Hematopoietic multipotent progenitor cell treated with erythropoietin and hydrocortisone succinate and interleukin-3 and kit ligand, for 4 days (in vitro differentiated cells): ENCODE measurements at places on chromosomes 12 and 14.

DNA sequence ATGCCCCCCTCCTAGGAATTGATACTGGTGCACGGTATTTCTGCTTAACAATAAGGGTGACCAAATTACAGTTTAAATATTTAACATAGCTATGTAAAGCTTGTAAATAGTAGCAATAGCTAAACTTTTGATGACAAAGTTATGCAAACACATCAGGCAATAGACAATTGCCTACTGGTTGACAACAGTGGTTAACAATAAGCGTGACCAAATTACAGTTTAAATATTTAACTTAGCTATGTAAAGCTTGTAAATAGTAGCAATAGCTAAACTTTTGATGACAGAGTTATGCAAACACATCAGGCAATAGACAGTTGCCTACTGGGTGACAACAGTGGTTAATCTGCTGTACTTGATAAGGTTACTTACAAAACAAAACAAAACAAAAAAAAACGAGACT lies 886.5 kb upstream of the FLRT2 start:
- no peak for DNase-seq

- no peak for DNase-seq
Observed at GRCh38 chr12:111276146-111276545, 92.7 kb downstream of the PHETA1 start.

DNA sequence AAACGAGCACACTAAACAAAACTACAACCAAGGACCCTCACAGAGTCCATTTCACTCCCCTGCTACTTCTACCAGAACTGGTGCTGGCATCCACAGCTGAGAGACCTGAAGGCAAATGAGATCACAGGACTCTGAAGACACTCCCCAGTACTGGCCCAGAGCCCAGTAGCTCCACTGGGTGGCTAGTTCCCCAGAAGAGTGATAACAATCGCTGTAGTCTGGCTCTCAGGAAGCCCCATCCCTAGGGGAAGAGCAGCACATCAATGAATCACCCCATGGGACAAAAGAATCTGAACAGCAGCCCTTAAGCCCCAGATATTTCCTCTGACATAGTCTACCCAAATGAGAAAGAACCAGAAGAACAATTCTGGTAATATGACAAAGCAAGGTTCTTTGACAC lies 190.7 kb upstream of the BMP4 start:
- no peak for DNase-seq

DNA sequence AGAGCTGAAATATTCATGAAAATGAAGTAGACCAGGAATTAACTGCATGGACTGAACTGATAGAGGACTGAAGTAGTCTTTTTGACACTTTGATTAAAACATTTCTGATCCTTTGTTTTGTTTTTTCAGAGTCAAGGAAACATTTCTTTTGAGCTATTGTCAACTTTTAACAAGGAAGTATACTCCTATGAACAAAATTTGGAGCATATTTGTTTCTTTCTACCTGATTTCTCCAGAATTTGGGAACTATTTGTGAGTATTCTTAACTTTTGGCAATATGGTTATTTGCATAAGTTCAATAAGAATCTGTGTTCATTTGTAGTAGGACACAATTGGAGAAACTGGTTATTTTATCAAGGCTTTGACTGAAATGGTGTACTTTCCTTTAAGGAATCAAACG lies 71.3 kb upstream of the HECTD1 start:
- no peak for DNase-seq

GRCh38 chr12:99455350-99456035 lies 192.1 kb upstream of the GARIN6 start:
- DNase-seq = no peak

DNA sequence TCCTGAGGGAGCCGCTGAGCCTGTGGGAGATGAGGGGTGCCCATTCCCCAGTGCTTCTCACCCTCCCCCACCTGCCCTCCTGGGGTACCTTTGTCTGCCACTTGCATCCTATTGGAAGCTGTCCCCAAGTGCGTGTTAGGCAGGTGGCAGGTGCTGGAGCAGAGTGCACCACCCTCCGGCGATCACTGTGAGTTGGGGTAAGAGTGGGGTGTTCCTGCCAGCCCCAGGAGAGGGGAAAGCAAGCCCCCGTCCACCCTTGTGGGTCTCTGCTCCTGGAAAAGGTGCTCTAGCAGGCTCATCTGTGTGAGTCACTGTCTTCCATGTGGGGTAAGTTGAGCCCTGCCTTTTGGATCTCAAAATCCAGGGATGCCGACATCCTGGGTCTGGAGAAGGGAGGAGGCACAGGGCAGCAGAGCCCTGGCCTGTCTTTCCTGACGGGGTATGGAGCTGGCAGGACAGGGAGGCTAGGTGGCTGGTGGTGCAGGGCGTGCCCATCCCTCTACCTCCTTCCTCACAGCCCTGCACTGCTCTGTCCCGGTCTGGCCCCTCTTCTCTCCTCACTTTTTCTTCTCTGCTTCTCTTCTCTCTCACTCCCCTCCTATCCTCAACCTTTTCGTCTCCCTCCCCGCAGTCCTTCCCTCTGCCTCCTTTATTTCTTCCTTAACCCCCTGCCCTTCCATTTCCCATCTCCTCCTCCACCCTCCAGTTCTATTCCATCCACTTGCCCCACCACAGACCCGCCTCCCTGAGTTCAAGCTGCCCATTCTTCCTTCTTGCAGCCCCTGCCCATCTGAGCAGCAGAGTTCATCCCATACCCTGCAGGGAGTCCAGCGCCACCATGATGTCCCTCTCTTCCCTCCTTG lies 20.1 kb upstream of the KRT7 start:
- no peak for DNase-seq

- peak; percentile 77 for DNase-seq
Observed at GRCh38 chr12:47686645-47687240, 19.1 kb downstream of the RPAP3 start.

DNA sequence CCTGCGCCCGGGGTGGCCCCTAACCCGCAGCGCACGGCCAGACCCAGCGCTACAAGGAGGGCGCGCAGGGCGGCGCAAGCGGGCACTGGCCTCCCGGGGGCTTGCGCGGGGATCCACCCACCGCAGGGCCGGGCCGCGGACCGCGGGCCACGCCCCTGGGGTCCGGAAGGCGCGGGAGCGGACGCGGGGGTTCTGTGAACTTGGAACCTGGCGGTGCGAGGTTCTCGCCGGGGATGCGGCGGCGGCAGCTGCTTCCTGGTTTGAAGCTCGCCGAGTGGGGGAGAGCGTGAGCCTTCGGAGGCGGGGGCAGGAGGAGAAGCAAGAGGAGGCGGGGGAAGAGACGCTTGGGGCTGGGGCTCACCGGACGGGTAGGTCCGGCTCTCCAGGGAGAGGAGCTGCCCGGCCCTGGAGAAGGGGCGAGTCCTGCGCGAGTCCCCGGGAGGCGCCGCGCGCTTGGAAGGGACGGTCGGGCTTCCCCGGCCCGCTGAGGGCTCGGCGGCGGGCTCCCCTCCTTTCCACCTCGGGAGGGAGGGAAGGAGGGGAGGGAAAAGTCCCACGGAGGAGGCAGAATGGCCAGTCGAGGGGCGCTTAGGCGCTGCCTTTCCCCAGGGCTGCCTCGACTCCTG lies at the start of gene PRKCH:
PRKCH (plus strand) TSS at position 195 of the 626 bp plus-strand sequence. CDS start 523 bp downstream, outside the sequence.
- DNase-seq = peak; percentile 90

DNA sequence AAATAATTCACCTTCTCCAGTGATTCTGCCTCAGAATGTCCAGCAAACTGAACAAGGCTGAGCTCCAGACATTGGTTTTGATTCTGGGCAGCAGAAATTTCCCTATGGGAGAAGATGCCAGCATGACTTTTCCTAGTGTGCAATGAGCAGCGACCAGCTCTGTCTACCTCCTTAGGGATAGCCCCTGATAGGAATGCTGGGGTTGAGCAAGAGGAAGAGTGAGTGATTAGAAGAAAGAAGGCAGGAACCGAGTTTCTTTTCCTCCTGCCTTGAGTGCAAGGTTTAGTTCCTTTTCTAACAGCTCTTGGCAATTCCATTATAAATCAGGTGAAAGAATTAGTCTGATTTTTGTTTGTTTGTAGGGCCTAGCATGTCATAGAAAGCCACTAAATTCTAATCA lies 379.0 kb downstream of the DAD1 start:
- no peak for DNase-seq

GRCh38 chr12:93178154-93178878 lies 199.4 kb upstream of the NUDT4 start:
- DNase-seq = no peak

- no peak for DNase-seq
Observed at GRCh38 chr12:7899755-7900154, 27.0 kb upstream of the SLC2A14 start.

- peak; percentile 85 for DNase-seq
Observed at GRCh38 chr12:120534703-120535655, 823 bp downstream of the RNF10 start.

DNA sequence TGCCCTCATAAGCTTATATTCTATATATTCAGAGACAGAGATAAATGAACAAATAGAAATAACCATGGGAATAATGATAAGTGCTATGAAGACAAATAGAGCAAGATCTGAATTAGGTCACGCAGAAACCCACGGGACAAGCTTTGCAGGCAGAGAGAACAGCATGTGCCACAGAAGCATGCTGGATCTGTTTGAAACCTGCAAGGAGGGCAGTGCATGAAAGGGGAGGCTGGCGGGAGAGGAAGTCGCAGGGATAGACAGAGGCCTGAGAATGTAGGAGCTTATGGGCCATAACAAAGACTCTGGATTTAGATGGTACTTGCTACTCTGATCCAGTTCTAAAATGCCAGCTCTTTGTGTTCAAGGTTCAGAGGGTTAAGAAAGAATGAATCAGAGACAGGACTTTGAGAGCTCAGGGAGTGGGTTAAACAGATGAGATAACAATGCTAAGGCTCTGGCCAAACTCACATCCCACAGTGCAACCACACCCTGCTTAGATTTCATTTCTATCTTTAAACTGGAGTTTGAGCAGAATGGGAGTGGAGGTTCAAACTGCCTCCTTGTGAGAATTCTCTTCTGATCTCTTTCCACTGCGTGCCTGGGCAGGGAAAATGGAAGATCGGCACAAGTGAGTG lies 49.2 kb upstream of the PPP1R12A start:
- DNase-seq = peak; percentile 10

GRCh38 chr12:96193725-96194575 lies at the start of gene ELK3:
ELK3 (plus strand) TSS chr12:96194375.
- DNase-seq = peak; percentile 78

DNA sequence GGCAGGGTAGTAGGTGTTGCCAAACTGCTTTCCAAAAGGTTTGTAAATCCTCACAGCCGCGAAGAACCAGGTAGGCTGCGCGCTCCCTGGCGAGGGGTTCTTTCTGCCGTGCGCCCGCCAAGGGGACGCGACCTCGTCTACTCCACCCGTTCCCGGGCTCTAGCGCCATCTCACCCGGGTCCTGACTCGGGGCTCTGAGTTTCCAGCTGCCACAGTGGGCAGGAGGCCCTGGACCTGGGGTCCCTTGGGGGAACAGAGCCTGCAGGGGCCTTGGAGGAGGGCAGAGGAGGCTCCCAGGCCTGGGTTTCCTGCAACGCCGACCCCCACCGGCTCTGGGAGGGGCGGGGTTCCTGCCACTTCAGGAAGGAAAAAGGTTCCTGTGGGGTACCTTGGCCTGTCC lies 706 bp downstream of the ANHX start:
- no peak for DNase-seq

GRCh38 chr14:36717363-36717762 lies 55.7 kb downstream of the PAX9 start:
- DNase-seq = no peak

DNA sequence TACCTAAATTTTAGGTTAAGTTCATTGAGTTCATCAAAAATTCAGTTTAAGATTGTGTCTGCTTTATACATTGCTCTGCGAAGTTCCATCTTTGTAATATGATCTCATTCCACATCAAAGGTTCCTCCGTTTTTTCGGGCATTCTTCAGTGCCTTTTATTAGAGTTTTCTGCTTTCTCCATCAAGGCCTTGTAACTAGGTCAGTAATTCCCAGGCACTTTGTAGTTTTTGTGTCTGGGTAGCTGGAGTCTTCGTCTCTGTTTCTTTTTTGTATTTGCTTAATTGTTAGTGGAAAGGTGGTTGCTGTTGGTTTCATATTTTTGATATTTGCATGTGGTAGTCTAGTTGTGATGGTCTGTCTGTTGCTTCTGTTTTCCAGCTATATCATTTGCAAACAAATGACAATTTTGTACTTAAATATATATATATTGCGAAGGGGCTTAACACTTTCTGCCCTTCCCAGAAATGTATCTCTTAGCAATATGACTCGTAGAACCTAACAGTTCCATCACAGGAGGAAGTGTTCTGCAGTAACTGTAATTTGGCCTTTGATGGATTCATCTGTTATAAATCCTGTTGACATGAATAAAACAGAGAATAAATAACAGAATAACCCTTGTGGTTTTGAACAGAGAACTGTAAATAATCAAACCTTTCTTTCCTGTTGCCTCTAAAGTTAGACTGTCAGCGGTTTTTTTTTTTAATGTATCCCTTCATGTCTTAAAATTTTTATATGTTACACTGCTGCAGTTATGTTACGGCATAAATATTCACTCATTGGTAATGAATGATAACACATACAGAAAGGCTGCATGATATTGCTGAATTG lies 88.4 kb upstream of the DYNC1H1 start:
- peak; percentile 23 for DNase-seq

DNA sequence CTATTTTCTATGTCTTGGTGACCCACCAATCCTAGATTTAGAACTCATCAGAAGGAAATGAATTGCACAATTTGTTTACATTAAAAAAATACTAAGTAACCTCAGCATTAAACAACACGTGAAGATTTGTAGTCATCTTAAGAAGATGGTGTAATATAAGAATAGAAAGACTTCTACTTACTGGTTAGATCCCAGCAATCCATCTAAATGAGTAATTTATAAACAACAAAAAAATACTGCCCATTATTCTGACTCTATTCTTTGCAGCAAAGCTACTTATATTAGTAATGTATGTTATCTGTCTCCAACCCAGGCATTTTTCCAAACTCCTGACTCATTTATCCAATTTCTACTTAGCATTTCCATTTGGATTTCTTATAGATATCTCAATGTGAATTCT lies 67.8 kb downstream of the CD163L1 start:
- no peak for DNase-seq

GRCh38 chr14:39374851-39375250 lies 57.4 kb downstream of the FBXO33 start:
- no peak for DNase-seq

- no peak for DNase-seq
Observed at GRCh38 chr14:85358136-85358785, 171.7 kb upstream of the FLRT2 start.
